ENCODE measurements at places on chromosomes 5 and 9.
A peak's percentile ranks its signal among the peaks of the same experiment; 100 is the strongest.

DNA sequence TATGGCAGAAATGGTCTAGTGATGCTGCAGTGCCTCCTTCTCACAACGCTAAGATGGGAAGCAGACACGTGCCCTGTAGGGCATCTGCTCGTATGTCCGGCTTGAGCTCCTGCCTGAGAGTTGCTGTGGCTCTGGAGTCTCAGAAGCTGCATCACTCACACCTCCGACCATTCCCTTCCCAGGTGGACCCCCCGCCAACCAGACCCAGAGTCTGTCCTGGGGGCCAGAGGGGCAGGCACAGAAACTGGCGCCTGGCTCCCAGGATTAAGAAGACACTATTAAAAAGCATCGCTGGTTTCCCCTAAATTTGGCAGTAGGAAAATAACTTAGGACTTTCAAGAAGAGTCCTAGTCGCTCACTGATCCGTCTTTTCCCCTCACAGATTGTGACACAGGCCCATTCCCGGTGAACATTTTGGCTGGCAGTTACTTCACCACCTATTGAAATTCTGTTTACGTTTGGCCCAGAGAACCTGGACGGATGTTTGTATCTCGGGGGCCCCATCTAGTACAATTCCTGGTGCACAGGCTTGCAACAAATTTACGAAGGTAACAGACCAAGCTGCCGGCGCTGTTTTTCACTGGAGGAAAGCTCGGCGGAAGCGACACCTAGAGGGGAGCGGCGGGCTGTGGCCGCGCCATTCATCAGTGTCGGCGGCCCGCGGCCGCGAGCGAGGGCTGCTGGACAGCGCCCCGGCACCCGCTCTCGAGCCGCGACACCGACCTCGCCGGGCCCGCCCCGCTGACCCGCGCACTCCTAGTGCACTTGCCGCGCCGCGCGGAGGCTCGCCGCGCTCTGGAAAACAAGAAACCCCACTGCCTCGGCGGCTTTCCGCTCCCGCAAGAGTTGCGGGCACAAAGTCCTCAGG, 1.6 kb downstream of the FSTL4 start:
- DNase-seq = peak; percentile 31

DNA sequence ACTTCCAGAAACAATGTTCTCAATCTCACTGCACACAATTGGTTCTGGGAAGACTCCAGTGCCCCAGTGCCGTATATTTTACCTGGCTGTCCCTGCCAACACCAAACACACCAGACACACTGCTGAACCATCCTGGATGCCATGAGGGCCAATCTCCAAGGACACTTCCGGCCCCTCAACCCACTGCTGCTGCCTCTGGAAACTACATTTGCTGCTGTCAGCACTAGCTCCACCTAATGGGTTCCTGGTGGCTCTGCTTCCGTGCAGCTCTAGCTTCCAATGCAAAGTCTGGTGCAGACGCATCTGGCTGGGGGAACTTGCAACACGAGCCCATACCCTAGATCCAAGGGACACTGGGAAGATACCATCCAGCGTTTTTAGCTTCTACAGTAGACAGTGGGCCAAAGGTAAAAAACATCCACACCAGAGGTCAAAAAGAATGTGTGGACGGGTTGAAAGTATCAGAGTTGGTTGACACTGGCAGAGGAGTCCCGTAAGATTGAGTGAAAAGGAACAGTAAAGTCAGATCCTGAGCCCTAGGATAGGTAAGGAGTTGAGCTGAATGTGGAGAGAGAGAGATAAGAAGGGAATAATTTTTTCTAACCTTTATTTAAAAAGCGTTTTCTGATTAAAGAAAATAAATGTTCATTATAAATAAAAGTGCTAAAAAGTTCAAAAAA, 99.7 kb upstream of the KIF2A start:
- DNase-seq = no peak

DNA sequence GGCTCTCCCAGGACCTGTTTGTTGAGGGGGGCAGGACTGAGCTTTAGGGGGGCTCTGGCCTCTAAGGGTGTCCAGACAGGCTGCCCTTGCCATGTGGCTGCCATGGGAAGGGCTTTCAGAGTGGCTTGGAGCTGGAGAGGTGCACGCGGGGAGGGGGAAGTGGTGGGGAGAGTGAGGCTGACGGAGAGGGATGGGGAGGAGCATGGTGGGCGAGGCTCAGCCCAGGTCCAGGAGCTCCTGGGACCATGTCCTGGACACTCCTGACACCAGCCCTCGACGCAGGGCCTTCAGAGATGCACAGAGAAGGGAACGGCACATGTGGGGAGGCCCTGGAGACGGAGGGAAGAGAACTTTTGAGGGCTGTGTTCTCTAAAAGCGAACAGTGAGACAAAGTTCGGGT, 2.4 kb downstream of the SPAAR start:
- DNase-seq = no peak

DNA sequence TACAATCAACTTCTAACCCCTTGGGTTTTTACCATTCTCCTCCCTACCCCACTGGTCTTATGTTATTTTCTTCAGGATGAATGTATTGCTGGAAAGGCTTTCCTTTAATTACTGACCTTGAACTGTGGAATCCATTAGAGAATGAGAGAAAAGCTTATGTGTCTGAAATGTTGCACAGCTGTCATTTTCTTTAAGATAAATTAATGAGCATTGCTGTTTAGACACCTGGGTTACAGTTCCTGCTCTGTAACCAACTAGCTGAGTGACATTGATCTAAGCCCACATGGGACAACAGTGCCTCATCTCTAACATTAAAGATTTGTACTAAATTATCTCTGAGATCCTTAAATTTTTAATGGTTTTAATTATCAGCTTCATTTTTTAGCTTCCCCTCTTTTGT, 507.0 kb downstream of the TAF11L14 start:
- no peak for DNase-seq

GRCh38 chr9:112896131-112896530, 5.5 kb upstream of the SLC46A2 start:
- no peak for DNase-seq

- DNase-seq = no peak
Observed at GRCh38 chr5:14280294-14280854, 137.2 kb downstream of the TRIO start.
